Choroid plexus epithelial cell (primary cell): ENCODE measurements at places on chromosomes 11 and 22.
A peak's percentile ranks its signal among the peaks of the same experiment; 100 is the strongest.

DNA sequence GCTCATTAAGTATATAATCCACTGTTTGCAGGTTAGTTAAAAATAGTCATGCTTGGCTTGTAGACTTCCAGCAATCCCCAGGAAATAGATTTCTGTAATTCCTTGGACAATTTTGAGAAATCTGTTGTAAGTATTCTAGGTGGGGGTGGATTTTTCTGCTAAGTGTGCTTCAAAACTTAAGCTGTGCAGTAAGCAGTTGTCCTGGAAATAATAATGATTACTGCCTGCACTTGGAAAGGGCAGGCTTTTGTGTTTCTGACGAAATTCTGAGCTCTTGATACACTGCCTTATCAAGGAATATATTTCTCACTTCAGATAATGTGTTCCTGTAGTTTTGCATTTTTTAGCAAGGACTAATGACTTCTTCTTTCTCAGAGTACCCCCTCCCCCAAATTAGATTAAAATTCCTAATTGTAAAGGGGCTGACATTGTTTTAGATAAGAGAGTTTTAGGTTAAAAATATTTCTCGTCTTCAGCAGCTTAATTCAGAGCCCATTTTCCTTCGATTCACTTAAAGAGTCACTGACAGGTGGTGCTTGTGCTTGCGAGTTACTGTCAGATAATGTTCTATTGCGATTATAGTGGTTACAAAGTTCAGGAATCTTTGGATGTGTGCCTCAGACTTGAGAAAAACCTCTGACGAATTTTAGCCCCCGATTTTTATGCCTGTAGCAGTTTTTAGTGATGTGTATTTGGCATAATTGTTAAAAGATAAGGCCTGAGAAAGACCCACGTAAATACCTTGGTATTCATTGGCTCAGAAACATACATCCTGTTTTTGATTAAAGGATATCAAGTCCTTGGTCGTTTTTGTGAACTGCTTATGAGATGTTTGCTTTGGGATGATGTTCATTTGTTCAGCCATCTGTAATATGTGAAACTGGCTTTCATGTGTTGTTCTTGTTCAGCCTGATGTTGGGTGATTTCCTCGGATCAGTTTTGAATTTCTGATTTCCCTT lies 120.5 kb downstream of the HIPK3 start:
- DNase-seq: peak; percentile 43

GRCh38 chr11:127997594-127997993 lies 589.8 kb downstream of the ETS1 start:
- DNase-seq: no peak

GRCh38 chr22:36301384-36301828 lies 48.5 kb downstream of the APOL1 start:
- DNase-seq: peak; percentile 77

- no peak for DNase-seq
Observed at GRCh38 chr11:78398715-78399114, 18.9 kb downstream of the GAB2 start.

- peak; percentile 89 for DNase-seq
Observed at GRCh38 chr11:130390071-130390758, 38.2 kb downstream of the ADAMTS8 start.

- DNase-seq: no peak
Observed at GRCh38 chr11:128089962-128090361, 497.4 kb downstream of the ETS1 start.

DNA sequence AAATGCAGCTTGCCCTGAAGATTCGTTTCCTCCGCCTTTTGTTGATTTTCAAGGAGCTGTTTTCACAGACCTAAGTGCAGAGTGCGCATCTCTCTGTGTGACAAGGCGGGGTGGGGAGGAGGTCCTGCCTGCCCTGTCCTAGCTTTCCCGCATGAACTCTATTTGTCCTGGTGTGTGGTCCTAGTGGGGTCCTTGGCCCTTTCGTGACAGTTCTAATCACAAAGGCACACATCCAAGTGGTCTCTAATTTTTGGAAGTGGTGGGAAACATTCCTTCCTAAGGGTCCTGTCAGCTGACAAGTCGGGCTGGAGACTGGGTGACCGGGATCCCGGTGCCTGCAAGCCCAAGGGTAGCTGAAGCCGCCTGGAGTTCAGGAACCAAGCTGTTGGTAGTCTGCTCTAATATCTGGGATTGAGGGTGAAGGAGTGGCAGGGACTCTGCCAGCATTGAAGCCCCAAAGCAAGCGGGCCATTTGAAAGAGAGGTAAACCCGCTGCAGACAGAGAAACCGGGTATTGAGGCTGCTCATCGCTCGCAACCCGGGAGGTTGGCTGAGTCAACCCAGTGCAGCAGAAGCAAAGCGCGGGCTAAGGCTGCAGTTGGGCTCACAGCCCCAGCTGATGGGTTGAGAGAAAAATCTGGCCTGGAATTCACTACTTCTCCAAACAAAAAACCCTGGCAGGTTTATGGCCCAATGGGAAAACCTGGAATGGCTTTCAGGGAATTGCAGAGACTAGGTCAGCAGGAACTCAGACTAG lies 28.1 kb upstream of the FBXO3 start:
- peak; percentile 90 for DNase-seq

DNA sequence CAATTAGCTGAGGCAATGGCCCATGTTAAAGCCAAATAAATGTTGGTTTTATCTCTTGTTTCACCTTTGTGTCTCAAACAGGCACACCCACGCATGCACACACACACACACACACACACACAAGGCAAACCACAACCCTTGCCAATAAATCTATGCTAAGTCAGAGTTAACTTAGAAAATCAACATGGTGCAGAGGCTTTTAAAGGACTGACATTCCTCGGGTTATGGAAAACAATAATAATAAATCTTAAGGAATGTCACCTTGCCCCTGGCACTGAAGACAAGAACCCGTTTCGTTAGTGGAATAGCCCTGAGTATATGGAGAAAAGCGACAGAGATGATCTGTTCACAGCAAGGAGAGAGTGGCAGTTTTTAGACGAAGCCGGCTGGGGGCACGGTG lies 326.3 kb downstream of the NTM start:
- DNase-seq: no peak

- no peak for DNase-seq
Observed at GRCh38 chr11:101262995-101263394, 133.4 kb upstream of the PGR start.

- DNase-seq: peak; percentile 88
Observed at GRCh38 chr11:85718991-85719807, 33.2 kb upstream of the CCDC89 start.

DNA sequence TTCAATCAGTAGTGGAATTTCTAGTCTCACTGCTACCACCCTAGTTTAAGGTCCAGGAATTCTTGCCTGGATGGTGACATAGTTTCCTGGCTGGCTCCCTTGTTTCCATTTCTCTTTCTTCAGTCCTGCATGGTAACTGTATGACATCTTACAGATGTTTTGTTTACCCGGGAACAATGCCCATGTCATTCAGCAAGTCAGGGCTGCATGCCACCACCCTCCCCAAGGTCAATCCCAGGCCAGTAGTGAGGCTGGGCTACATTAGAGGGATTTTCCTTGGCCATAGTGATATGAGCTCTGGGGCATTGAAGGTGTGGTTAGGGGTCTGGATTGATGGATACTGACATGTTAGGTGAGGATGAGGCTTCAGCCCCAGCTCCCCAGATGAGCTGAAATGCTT lies 114.9 kb upstream of the E2F8 start:
- DNase-seq: no peak

DNA sequence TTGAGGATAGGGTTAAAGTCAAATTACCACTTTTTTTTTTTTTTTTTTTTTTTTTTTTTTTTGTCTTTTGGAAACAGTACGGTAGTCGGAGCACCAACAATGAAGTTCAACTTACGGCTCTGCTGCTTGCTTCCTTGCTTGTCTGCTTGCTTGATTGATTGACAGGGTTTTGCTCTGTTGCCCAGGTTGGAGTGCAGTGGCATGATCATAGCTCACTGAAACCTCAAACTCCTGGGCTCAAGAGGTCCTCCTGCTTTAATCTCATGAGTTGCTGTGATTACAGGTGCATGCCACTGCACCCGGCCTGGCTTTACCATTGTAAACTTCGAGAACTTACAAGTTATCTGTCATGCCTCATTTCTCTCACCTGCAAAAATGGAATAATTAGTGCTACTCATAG lies 5.8 kb downstream of the SGSM3 start:
- DNase-seq: no peak

GRCh38 chr11:61554172-61554988 lies 26.5 kb downstream of the SYT7 start:
- DNase-seq: no peak

GRCh38 chr22:19543970-19544708 lies 19.9 kb upstream of the CLDN5 start:
- no peak for DNase-seq

DNA sequence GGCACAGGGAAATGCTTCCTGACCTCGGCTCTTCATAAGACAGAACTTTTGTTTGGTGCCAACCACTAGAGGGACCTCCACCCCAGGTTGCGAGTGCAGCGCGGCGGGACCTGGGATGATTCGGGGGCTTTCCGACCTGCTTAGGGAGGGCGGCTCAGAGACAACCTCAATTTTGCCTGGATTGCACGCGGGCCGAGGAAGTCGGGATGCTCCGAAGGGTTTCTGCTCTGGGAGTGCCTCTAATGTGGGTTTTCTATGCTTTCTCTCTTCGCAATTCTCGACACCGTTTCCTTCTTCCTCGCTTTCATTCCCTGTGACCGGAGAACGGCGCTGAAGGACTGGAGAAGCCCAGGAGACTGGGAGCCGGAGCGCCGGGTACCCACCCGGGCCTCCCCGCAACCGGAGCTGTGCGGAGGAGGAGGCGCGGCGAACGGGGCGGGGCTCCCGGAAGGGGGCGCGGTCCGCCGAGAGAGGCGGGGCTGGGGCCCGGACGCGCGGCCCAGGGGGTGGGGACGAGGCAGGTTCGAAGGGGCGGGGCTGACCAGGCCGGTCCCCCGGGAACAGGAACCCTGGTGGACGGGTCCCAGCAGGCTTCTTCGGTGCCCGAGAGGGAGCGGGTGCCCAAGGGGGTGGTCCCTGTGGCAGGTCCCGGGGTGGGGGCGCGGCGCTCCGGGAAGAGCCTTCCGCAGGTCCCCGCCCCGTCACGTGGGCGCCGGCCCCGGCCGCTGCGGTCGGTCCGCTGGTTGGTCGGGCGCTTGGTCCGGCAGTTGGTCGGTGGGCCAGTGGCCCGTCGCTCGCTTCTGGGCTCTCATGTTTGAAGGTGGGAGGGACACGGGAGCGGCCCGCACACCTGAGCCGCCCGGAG lies at the start of gene PPFIBP2:
Gene PPFIBP2 (plus strand): TSS at position 766 of the 865 bp plus-strand sequence. CDS start 35,477 bp downstream, outside the sequence.
- peak; percentile 66 for DNase-seq

GRCh38 chr11:70536051-70536877 lies 137.9 kb downstream of the CTTN start:
- DNase-seq: no peak

- DNase-seq: no peak
Observed at GRCh38 chr22:27022274-27022895, 365.0 kb downstream of the MIAT start.

DNA sequence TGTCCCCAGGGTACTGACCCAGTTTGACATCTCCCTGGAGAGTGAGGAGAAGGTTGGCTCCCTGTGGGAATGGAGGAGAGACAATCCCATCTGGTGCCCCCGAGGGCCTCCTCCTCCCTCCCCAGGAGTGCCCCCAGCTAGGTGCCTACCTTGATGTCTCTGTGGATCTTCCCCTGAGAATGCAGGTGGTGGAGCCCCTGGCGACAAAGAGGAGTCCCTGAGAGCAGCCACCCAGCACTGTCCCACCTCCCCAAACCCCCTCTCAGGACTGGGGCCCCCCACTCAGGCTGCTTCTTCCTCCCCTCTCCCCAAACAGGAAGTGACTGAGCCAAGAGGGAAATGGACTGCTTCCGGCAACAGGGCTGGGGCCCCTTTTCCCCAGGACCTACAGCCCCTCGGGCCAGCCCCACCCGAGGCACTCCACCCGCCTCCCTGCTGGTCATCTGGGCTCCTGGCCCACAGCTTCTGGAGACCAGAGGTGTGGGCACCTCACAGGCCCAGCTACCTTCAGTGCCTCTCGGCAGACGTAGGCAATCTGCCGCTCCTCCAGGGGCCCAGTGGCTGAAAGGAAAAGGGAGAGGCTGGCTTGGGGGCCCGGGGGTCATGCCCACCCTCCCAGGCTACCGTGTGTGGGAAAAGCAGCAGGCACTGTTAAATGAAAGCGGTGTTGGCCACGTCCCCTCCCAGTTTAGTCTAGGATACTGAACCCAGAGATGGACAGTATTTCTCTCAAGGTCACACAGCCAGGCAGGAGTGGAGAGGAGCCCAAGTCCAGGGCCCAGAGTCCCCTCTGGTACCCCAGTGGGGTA lies 1.2 kb downstream of the MAP4K2 start:
- DNase-seq: no peak

DNA sequence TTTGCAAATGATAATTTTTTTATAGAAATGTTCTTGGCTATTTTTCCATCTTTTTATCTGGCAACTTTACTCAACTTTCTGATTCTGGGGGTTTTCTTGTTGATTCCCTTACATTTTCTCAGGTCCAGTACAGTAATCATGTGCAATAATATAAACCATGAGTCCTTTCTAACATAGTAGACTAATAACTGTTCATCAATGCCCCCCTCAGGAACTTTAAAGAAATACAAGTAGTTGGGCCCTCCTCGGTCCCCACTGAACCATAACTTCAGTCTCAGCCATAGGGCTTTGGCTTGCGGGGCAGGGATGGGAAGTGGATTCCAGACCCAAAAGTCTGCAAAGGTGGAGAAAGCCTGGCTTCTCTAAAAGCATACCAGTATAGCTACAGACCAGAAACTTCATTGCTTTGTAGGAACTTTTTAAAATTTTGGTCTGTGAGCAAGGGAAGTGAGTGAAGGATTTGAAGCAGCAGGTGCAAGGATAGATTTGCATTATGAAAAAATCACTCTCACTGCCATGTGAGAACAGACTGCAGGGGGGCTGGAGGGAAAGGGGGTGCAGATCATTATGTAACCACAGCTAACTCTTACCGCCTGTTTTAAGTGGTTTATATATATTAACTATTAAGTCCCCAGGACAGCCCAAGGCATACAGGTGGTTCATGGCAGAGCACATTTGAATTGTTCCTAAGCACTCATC lies 10.4 kb upstream of the TUB start:
- peak; percentile 78 for DNase-seq

DNA sequence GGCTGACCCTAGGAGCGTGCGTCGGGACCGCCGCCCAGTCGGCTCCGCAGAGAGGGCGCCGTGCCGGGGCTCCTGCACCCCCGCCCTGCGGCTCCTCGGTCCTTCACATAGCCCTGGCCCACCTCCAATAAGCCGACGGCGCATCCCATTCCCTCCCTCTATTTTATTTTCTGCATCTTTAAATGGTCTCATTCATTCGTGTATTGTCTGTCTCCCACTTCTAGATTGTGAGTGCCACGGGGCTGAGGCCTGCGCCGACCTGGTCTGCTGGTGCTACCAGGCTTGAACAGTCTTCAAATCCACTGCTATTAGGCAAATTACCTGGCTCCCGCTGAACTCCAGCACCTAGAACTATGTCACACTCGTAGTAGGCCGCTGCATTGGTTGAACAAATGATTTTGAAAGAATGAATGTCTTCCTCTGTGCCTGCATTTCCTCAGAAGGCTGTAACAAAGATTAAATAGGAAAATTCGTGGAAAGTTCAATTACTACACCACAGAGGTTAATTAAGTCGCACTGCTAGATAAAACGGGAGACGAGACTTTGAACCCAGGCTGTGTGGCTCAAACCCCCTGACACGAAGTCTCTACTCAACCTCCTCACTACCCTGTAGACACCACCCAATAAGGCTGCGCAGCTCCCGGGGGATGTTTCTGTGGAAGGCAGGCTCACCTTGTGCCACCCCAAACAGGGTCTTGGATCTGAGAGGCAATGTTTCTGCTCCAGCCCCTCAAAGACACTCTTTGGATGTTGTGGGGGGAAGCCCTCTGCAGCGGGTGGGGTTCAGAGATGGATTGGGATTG lies 1.2 kb upstream of the PPP1R14B start:
- no peak for DNase-seq

- DNase-seq: no peak
Observed at GRCh38 chr11:85746670-85747069, 60.7 kb upstream of the CCDC89 start.

- DNase-seq: no peak
Observed at GRCh38 chr22:49381595-49382450, 445.9 kb downstream of the BRD1 start.
